GM23338 (cell line): ENCODE measurements at places on chromosomes 13 and 19. TPM values are rescaled to one million over a fixed set of nuclear protein-coding genes. Genes with fewer than 3 reads are reported as not detected.

The RANBP3 gene
- total RNA-seq: 98.3 and 105 TPM in 2 replicates

The C1QTNF9 gene
- total RNA-seq: not detected in 2 replicates

GRCh38 chr13:112616586-112617362 is 28.8 kb upstream of the TUBGCP3 start:
- DNase-seq: peak; percentile 75
- no peaks in the 10 kb centered on the region for H3K27me3 ChIP-seq
- no peaks in the 10 kb centered on the region for H3K4me1 ChIP-seq
- no peaks in the 10 kb centered on the region for H3K36me3 ChIP-seq

GRCh38 chr13:39311619-39312018 is 273.4 kb downstream of the NHLRC3 start:
- H3K27ac ChIP-seq: no peak overlapping the region
- no peak overlapping the region for H3K4me3 ChIP-seq
- H3K36me3 ChIP-seq: no peaks in the 10 kb centered on the region
- no peaks in the 10 kb centered on the region for H3K4me1 ChIP-seq
- no peaks in the 10 kb centered on the region for H3K27me3 ChIP-seq
- DNase-seq: no peak

- DNase-seq: peak; percentile 54
- peaks cover 36% of the 10 kb centered on the region for H3K27me3 ChIP-seq
- no peaks in the 10 kb centered on the region for H3K36me3 ChIP-seq
- H3K27ac ChIP-seq: no peak within 1 kb of the TSS
- no peaks in the 10 kb centered on the region; the same call in 1 of the 2 replicates for H3K4me1 ChIP-seq
Measured at GRCh38 chr19:40466985-40467734, at the start of gene SPTBN4. Gene SPTBN4, plus strand, starts transcription at chr19:40467001. Its CDS starts 5,621 bp downstream, at chr19:40472622.

GRCh38 chr19:791007-791566 is 6.2 kb upstream of the PTBP1 start:
- H3K36me3 ChIP-seq: no peaks in the 10 kb centered on the region
- H3K27me3 ChIP-seq: no peaks in the 10 kb centered on the region
- DNase-seq: no peak
- H3K4me3 ChIP-seq: no peak overlapping the region
